ENCODE measurements at places on chromosomes 5 and 9.

- DNase-seq = no peak
Measured at GRCh38 chr5:173807181-173807655, 80.9 kb upstream of the CPEB4 start.

DNA sequence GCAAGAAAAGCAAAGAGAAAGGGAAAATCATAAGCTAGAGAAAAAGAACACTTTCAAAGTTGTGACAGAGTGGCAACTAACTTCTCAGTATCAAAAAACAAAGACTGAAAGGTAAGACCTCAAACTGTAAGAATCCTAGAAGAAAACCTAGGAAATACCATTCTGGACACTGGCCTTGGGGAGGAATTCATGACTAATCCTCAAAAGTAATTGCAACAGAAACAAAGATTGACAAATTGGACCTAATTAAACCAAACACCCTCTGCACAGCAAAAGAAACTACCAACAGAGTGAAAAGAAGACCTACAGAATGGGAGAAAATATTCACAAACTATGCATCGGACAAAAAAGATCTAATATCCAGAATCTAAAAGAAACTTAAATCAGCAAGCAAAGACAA, 79.1 kb downstream of the FEM1C start:
- peak; percentile 43 for DNase-seq

GRCh38 chr5:51986733-51987132, 603.5 kb downstream of the ISL1 start:
- no peak for DNase-seq

- no peak for DNase-seq
Measured at GRCh38 chr5:132344775-132345514, 24.6 kb upstream of the SLC22A5 start.

DNA sequence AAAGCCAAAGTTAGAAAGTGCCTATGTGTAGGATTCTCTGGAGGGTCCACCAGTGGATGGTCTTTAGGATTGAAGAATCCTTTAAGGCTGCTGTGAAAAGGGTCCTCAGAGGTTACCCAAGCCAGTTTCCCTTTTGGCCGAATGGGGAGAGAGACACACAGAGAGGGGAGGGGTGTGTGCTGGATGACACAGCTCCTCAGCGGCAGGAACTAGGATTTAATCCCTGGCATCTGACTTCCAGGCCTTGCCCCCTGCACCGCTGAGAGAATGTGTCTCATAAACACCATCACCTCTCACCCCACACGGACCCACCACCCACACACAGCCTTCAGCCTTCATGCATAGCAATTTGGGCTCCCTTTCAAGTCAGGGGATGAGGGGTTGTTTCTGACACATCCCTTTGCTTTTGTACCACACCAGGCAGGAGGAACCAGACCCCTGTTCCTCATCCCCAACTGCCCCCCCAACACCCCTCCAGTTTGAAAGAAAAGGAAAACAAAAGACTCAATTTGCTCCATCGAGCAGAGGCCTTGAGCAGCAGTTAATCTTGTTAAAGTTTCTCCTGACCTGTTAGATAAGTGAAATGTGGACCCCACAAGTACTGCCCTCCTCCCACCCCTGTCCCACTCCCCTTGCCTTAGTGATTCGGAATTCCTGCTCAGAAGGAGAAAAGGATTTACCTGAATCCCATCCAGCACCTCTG, 4.0 kb downstream of the PAPPA start:
- DNase-seq = peak; percentile 68

GRCh38 chr5:136031711-136032110, 2.9 kb downstream of the TGFBI start:
- DNase-seq = no peak

DNA sequence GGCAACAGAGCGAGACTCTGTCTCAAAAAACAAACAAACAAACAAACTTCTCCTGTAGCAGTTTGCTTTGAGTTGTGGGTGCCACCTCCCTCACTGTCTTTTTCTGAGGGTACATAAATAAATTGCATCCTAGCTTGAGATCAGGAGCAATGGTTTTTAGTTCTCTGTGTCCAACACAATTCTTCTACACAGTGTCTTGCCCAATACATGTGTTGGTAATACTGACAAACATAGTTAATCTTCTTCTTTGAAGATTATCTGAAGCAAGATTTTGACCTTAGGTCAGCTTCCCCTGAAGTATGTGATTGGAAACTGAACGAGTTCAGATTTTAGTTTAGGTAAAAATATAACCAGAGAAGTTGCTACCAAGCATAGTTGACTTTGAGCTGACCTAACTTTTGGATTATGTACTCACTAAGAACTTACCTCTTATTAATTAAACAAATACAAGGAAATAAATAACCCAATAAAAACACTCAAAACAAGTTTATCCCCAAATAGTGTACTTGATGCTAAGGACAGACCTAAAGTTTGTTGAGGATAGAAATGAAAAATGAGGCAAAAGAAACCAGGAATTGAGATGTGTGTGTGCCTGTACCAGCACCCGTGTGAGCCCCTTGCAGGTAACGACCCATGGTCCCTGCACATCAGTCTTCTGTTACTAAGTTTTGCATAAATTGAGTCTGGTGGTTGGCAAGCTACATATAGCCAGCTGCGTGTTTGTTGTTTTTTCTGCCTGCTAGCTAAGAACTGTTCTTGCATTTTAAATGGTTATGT, 16.2 kb downstream of the TJP2 start:
- DNase-seq = no peak

DNA sequence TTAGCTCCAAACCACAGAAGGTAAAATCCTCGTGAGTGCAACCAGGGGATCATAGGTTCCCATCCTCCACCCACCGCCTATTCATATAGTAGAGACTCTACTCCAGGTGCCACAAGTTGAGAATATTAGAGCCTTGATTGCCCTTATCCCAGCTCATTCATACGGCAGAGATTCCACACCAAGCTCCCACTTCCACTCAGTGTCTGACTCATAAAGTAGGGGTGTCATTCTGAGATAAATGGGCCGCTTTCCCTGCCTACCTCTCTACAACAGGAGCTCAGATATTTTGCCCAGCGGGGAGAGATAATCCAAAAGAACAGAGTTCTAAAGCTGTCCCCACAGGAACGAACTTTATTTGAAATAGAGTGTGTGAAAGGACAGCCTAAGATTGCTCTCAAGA, 9.4 kb downstream of the SLC22A4 start:
- DNase-seq = no peak

DNA sequence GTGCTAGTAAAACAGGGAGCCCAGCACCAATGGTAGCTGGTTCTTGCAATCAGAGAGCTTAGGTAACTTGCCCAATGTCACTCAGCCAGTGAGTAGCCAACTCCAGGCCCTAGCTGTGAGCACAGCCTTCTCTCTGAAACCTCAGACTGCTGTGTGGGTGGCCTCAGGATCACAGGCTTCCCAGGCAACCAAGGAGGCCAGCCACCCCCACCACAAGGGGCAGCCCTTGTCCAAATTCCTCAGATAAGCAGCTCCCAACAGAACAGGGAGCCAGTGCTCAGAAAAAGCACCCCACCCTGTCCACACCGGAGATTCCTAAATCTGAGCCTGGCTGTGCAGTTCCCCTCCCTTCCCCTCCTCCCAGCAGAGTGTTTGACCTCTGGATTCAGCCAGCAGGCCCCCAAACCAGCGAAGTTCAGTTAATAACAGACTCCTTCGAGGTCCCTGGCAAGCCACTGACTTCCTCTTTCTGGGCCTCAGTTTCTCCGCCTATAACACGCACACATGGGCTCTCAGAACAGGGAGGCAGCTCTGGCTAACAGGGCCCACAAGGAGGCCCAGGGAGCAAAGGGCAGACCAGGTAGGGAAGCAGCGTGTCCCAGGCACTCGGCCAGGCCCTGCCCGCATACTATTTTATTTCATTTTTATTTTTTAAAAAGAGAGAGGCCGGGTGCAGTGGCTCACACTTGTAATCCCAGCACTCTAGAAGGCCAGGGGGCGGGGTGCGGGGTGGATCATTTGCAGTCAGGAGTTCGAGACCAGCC, 2.7 kb downstream of the EEIG1 start:
- peak; percentile 55 for DNase-seq

DNA sequence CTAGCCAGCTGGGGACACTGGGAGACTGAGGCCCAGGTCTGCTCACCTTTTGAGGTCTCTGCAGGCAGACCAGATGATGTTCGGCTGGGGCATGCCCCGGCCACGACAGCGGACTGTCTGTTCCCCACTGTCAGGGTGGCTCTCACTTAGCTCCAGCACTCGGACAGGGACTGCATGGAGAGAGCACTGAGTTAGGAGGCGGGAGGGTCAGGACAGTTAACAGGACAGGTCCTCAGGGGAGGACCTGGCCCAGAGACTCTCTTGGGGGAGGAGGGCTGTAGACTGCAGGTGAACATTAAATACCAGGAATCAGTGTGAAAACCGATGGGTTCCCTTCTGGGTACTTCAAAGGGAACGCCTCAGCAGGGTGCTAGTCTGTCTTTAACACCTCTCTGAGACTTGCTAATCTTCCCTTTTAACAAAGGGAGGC, 25.1 kb downstream of the PDGFRB start:
- no peak for DNase-seq

GRCh38 chr9:24464319-24464951, 81.3 kb downstream of the IZUMO3 start:
- no peak for DNase-seq

- no peak for DNase-seq
Measured at GRCh38 chr5:39577529-39577928, 152.7 kb upstream of the DAB2 start.

DNA sequence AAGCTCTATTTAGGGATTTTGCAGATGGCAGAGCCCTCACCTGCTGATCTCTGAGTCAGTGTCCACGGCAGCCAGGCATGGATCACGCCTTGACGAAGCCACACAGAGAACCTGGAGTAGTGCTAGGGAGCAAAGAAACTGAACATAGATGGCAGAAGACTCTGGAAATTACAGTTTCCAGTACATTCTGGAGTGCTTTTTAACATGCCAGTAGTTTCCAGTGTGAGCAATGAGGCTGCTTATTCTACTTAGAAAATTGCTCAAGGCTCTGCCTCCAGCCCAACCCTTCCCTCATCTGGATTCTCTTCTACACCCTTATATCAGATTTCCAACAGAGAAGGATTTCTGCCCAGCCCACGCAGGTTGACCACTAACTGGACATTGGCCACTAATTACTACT, 203.3 kb downstream of the ADAMTS12 start:
- DNase-seq = no peak

- peak; percentile 75 for DNase-seq
Measured at GRCh38 chr5:132787076-132787475, 10.0 kb upstream of the SEPTIN8 start.

DNA sequence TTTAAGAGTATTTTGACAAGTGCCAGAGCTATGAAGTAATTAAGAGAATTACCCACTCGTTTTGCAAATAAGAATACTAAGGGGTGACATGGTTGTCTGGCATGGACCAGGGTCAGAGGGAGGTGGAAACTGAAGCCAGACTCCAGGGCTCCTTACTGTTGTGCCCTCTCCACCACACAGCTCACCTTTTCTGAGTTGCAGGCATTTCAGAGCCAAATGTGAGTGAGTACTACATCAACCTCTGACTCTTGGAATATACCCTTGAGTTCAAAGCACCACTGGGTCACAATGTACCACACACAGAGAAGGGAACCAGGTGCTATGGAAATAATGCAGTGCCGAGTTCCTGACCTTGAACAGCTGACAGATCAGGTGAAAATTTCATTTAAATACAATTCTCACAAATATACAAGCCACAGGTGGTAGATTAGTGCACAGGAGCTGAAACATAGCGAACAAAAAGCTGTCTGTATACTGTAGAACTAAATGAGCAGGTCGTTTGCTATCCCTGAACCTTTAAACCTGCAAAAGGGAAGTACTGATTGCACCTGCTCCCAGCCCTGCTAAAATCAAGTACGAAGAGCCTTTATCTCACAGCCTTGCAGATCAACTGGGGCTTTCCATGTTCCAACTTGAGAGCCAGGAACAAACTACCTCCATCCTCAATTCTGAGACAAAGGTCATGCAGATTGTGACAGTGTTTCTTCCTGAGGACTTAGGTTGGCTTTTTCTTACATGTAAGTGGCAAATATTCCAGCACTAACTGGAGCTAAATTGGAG, 57.0 kb downstream of the GOLM1 start:
- no peak for DNase-seq

DNA sequence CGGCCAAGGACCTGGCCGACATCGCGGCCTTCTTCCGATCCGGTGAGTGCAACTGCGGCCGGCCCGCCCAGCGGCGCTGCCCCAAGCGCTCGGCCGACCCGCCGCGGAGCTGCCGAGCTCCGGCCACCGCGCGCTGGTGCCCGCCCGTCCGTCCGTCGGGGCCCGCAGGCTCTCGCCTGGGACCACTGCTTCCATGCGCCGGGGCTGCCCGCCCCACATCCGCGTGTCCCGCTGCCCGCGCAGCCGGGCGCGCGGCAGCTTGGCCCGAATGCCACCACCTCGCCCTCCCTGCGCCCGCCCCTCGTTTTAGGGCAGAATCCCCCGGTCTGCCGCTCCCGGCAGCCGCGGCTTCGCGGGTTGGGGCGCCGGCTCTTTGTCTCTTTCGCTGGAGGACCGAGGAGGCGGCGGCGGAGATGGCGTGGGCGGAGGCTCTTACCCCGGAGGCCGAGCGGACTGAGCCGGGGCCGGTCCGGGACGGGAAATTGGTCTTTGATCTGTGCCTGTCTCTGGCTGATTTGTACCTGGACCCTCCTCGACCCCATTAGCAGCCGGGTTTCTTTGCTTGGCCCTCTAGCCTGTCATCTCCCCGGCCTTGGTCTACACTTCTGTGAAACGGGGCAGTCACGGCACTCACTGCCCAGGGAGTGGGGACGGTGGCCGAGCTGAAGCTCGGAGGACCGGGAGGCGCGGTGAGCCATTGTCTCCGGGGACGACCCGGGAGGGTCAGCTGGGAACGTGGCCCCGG, 871 bp downstream of the TRIO start:
- no peak for DNase-seq

GRCh38 chr5:73678807-73679206, 52.8 kb downstream of the ARHGEF28 start:
- DNase-seq = no peak

DNA sequence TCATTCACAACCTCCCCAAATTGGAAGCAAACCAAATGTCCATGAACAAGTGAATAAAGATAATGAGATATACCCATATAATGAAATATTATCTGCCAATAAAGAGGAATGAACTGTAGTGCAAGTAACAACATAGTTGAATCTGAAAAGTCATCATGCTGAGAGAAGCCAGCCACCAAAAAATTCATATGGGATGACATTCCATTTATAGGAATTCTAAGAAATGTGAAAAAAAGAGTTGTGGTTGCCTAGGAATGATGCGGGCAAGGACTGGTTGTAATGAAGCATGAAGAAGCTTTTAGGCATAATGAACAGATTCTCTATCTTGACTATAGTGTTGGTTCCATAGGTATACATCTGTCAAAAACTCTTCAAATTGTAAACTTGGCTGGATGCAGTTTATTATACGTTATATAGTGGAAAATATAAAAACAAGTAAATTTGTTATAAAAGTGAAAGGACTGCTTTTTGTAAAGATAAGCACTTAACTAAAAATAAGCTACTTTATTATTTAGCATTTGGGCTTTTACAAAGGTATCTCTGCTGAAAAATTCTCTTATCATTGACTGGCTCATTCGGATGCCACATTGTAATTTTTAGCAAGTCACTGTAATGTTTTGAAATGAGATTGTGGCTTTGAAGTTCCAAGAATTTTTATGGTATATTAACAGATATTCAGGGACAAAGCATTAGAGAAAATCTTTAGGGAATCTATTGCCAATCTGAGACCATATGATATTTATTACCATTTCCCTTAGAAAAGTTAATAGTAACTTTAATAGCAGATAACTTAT, 21.2 kb upstream of the TTC23L start:
- no peak for DNase-seq
